Lung microvascular endothelial cell (primary cell): ENCODE measurements at places on chromosomes 12 and 14. TPM values are rescaled to one million over a fixed set of nuclear protein-coding genes. Genes with fewer than 3 reads are reported as not detected.
A peak's percentile ranks its signal among the peaks of the same experiment; 100 is the strongest.

DNA sequence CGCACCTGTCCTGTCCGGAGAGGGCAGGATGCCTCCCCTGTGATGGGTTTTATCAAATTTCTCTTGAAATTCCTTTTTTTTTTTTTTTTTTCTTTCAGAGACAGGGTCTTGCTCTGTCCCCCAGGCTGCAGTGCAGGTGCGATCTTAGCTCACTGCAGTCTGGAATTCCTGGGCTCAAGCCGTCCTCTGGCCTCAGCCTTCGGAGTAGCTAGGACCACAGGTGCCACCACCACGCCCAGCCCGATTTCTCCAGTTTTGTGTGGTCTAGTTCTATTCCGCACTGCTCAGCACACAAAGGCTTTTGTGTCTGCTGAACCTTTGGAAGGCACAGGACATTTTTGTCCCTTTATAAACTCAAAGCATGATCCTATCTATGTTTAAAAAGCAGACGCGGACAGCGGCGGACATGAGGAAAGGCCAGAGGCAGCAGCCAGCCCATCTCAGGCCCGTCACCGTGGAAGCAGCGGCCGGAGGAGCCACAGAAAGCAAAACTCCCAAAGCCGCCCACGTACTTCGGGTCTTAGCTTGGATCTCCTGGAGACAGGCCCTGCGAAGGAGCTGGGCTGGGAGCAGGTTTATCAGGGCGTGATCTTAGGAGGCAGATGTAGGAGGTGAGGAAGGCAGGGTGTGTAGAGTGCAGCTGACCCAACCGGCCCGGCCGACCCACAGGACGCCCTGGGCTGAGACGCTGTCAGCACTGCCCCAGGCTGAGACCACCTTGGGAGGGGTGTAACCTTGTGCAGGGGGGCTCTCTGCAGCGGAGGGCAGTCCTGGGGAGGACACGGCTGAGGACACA is 30.9 kb upstream of the FBRSL1 start:
- DNase-seq: no peak

DNA sequence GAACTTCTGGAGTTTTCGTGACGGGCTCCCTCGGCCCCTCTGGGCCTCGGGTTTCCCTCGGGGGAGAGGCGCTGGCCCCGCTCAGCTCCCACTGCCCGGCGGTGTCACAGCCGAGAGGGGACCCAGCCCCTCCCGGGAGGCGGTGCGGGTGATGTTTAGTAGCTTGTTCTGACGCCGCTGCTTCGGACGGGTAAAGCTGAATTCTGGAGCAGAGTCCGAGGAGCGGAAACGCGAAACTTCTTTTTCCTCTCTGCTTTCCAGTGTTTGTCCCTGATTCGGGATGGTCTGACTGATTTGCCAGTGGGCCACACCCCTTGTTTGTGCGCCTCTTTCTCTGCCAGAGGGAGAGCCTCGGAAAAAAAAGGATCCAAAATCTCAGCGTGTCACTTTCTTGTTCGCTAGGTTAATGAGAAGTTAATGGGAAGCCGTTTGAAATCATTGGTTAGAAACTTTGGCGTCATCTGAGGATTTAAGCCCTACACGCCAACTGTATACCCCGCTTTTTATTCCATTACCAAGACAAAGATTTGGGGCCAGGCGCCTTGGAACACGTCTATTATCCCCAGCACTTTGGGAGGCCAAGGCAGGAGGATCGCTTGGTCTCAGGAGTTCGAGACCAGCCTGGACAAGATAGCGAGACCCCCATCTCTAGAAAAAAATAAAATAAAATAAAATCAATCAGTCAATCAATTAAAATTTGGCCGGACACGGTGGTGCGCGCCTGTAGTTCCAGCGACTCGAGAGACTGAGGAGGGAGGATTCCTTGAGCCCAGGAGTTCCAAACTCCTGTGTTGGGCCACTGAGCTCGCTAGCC is 756 bp downstream of the TULP3 start:
- DNase-seq: peak; percentile 75

Gene TMCC3
- total RNA-seq: 3.2 and 8.5 TPM in 2 replicates

DNA sequence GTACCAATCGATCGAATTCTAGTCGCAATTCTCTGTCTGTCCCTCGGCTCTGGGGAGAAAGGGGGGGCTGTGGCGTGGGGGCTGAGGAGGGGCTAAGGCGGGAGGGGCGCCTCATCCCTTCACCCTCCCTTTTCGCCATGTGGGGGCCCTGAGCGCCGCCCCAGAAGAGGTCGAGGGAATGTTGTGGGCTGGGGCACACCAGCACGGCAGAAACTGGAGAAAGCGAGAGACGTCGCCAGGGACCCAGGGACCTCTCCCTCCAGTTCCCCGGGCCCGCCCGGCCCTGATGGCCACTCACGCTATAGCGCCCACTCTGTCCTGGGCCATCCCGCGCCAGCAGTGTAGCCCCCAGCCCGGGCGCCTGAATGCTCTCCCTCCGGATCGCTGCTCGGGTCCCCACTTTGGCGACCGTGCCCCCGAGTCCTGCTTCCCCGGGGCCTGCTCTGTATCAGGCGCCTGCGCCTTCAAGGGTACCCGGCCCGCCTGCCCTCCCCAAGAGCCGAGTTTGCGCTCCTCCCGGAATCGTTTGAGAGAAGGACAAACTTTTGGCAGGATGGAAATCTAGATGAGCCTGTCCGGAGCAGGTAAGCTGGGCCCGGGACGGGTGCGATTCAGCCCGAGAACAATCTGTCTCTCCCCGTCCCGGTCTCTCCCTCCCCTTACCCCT is 62.6 kb downstream of the SMUG1 start:
- no peak for DNase-seq

Gene BAZ1A
- total RNA-seq: 29.9 and 30.2 TPM in 2 replicates

Gene BATF
- 3.6 and 3.7 TPM in 2 replicates for total RNA-seq
